ENCODE measurements at places on chromosomes 2 and 18.

- no peak for DNase-seq
These were observed 151.0 kb downstream of the PMAIP1 start for GRCh38 chr18:60050821-60051220.

GRCh38 chr2:190576573-190576972, 42.1 kb upstream of the NEMP2 start:
- no peak for DNase-seq

- DNase-seq: no peak
These were observed 315.9 kb downstream of the DSEL start for GRCh38 chr18:67200665-67201064.

DNA sequence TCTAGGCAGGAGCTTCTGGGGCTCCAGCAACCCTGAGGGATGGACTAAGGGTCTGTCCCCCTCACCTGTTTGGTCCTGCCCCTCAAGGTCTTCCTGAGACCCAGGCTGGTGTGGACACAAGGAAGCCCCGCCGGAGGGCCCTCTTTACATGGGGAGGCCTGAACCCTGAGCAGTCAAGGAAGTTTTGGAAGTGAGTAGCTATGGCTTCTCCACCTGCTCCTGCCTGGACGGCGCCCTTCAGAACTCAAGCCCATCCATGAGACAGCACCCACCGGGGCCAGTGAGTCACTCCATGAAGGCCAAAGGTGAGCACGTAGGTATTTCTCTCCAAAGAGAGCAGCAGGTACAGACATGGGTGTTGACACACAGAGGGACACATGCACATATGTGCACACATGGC, 98.2 kb upstream of the CTDP1 start:
- no peak for DNase-seq

GRCh38 chr18:28559511-28559910, 382.6 kb upstream of the CDH2 start:
- DNase-seq: no peak

GRCh38 chr2:213238753-213239495, 45.3 kb upstream of the SPAG16 start:
- DNase-seq: no peak

DNA sequence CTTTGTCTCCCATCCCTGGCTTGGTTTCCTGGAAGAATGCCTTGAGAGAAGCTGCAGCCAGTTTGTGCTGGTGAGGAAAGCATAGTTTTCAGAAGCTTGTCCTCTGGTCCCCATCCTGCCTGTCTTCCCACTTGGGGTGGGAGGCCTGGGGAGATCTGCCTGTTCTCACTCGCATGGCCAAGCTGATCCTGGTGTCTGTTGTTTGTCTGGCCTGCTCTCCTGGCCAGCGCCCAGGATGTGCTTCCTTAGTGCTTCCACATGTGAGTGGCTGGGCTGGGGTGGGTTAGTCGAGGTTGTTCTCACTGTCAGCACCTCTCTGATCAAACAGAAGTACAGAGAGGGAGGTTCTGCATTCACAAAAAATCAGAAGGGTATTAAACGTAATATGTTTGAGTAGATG, 49.5 kb downstream of the PTPRM start:
- DNase-seq: no peak

GRCh38 chr2:17583166-17583565, 42.7 kb downstream of the VSNL1 start:
- no peak for DNase-seq

- DNase-seq: no peak
These were observed 25.2 kb upstream of the CDH20 start for GRCh38 chr18:61308004-61308403.

- no peak for DNase-seq
These were observed 18.3 kb downstream of the NHEJ1 start for GRCh38 chr2:219142329-219142728.

DNA sequence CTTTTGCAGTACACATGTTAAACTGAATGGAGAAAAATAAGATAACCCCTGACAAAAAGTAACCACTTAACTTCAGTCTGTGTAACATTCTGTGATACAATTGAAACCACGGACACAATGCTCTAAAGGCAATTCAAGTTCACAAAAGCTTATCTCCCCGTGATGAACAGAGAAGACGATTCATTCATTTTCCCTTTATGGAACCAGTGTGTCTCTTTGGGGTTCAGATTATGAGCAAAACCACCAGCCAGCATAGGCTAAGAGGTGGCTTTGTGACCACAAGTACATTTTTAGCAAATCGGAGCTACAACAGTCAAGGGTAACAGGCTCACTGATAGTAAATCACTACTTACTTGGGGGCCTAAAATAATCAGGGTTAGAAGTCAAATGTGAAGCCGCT, 120.6 kb upstream of the SMAD7 start:
- DNase-seq: no peak

- DNase-seq: no peak
These were observed 10.0 kb downstream of the RNF144A start for GRCh38 chr2:6927186-6927585.

GRCh38 chr2:196159221-196159892, 12.0 kb downstream of the STK17B start:
- no peak for DNase-seq

DNA sequence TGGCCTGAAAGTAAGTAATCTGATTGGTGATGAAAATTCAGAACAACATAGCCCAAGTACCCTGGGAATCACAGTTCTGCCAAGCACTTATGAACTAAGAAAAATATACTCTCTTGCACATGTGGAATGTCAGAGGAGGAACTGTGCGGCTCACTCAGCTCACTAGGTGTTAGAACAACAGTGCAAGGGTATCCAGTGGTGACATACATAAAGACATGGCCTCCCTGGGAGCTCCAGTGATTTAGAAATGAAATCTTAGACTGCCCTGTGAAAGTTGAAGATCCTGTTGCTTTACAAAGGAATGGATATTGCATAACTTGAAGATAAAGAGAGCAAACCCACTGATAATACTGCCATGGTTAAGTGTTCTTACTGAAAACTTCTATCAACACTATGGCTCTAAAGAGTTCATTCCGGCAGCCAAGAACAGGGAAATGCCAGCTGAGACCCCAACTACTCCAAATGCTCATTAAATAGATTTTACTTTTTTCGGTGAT, 246.2 kb downstream of the ARHGAP15 start:
- no peak for DNase-seq

- no peak for DNase-seq
These were observed 54.4 kb downstream of the USP14 start for GRCh38 chr18:212780-213179.

GRCh38 chr2:56971383-56971974, 787.7 kb downstream of the CCDC85A start:
- no peak for DNase-seq

- DNase-seq: no peak
These were observed 211.5 kb downstream of the SUCLG1 start for GRCh38 chr2:84247532-84247931.

DNA sequence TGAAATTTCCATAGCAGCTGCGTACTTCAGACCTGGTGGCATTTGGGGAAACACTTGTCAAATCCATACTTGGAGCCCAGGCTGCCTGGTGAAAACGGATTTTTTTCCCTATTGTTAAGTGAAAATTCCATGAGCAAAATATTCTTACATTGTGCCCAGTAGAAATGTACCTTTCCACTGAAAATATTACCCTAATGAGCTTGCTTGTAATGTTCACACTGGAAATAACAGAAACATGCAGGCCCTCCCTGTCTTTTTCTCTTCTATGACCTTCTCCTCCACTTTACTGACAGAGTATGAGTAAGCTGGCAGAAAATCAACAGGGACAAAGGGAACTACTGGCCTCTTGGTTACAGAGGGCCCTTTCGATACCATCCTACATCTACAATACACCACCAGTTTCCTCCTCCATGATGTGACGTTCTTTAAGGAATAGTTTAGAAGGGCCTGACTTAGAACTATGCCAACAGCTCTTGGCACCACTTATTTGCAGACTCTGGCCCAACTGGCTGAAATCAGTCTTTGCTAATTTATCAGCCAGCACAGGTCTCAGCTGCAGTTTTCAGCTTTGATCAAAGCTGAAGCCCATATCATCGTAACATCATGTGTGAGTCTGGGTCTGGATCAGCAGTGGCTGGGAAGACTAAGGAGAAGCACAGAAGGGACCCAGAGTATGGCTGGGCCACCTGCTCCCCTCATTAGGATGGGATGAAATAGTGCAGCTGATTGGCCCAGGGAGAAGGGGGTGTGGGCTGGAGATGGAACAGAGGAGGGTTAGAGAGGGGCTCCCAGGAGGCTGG, 272.2 kb upstream of the ID2 start:
- no peak for DNase-seq

- DNase-seq: no peak
These were observed 380.7 kb downstream of the RBM43 start for GRCh38 chr2:150880986-150881385.

- DNase-seq: no peak
These were observed 347.1 kb downstream of the TNS1 start for GRCh38 chr2:217655651-217656050.

DNA sequence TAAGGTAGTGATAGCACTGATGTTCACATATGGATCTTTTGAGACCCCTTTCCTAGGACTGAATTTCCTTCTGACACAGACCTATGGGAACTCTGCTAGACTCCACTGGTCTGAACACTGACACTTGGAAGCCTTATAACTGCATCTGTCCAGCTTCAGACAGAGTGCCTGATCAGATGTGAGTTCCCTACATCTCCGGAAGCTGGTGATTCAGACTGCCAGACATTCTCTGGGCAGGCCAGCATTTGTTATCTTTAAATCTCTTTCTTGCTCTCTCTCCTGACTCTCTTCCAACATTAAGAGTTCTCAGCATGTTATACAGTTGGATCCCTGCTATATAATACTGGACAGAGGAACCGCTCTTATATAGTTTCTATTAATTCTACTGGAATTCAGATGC, 408.5 kb downstream of the ZEB2 start:
- DNase-seq: no peak

GRCh38 chr2:195468771-195469170, 188.3 kb upstream of the SLC39A10 start:
- DNase-seq: no peak

- DNase-seq: no peak
These were observed 52.6 kb downstream of the PTPRM start for GRCh38 chr18:7619676-7620075.

DNA sequence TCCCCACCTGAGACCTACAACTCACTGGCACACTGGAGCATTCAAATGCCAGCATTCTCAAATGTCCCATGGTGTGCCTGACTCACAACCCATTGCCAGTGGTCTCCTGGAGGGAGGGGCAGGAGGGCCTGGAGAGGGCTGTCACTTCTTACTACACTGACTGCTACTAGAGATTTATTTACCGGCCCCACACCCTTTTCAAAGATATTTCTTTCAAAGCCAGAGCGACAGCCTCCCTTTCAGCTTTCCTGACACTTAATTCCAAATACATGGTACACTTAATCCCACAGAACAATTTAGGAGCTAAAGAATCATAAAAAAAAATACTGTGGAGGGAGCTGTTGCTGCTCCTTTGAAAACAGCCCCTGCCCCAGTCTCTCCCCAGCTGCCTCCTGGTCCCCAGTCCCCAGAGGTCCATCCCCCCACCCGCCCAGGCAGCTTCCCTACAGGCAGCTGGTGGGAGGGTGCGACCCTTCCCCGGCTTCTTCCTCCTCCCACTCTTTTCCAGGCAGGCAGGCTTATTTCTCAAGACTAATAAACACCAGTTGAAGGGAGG, 129.1 kb upstream of the SMAD2 start:
- no peak for DNase-seq

- no peak for DNase-seq
These were observed 172.4 kb upstream of the KCNH7 start for GRCh38 chr2:163011000-163011399.

DNA sequence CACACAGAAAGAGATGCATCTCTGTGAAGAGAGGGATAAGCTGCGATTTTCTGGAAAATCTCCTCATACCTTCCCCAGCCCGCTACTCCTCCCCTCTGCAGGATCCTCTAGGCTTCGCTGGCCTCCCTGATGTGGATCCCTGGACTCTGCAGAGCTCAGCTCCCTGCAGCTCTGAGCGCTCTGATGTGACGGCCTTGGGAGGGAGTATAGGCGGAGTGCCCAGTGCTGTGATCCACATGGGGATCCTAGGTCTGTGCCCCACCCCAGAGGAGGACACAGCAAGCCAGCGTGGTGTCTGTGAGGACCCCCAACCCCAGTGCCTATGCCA, 111.0 kb downstream of the GYPC start:
- no peak for DNase-seq
